GF-D8 (cell line): ENCODE measurements at places on chromosomes 11 and 22.
A peak's percentile ranks its signal among the peaks of the same experiment; 100 is the strongest.

DNA sequence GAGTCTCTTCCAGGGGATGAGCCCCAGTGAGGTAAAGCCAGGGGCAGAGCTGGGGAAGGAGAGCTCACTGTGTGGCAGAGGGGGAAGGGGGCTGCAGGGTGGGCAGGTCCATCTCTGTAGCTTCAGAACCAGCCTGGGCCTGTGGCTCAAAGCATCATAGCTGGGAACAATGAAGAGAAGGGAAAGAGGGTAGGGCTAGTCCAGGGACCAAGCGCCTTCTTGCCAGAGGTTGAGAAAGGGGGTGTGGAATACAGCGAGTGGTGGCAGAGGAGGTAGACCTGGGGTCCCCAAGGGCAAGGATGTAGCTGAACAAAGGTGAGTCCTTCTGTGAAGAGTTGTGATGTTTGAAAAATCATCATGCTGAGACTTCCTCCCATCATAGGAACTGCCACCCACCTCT lies 1.2 kb upstream of the PLA2G3 start:
- DNase-seq, result no peak

- no peak for DNase-seq
Measured at GRCh38 chr11:34175284-34176019, 70.0 kb downstream of the NAT10 start.

GRCh38 chr11:130715085-130715876 lies 201.0 kb downstream of the SNX19 start:
- no peak for DNase-seq

- no peak for DNase-seq
Measured at GRCh38 chr11:50379484-50379883, 346.8 kb downstream of the OR4C45 start.

GRCh38 chr22:28348613-28349609 lies 330.7 kb downstream of the TTC28 start:
- no peak for DNase-seq

DNA sequence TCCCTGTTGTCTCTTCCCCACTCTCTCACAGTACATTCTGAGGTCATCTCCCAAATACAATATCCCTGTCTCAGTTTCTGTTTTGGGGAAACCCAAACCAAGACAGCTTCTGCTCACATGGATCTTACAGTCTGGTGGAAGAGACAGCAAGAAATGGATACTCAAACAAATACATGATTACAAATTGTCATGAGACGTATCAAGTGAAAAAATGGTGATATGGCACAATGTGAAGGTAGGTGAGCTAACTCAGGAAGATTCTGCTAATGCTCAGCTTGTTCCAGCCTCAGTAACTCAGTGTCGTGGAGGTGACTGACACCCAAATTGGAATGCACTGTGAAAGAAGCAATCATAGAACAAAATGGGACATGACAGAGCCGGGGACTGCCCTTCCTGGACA lies 68.3 kb downstream of the CHST1 start:
- DNase-seq, result no peak

- DNase-seq, result peak; percentile 11
Measured at GRCh38 chr11:61331651-61332050, 1.3 kb downstream of the DDB1 start.

DNA sequence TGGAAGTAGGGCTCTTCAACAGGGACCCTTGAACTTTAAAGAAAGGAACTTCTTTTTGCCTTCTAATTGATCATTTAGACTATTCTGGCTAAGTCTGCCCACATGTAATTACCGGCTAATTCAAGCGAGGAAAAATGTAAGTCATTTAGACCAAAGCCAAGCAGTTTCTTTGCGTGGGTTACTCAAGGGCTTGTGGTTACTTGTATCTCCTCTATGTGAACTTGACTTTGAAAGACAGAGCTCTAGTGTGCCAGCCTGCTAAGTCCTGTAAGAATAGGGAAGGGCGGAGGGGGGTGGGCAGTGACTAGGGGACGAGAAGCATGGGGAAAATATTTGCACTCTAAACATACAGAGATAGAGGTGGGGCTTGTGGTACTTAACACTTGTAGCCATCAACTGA lies 145.2 kb upstream of the TEAD1 start:
- DNase-seq, result no peak

DNA sequence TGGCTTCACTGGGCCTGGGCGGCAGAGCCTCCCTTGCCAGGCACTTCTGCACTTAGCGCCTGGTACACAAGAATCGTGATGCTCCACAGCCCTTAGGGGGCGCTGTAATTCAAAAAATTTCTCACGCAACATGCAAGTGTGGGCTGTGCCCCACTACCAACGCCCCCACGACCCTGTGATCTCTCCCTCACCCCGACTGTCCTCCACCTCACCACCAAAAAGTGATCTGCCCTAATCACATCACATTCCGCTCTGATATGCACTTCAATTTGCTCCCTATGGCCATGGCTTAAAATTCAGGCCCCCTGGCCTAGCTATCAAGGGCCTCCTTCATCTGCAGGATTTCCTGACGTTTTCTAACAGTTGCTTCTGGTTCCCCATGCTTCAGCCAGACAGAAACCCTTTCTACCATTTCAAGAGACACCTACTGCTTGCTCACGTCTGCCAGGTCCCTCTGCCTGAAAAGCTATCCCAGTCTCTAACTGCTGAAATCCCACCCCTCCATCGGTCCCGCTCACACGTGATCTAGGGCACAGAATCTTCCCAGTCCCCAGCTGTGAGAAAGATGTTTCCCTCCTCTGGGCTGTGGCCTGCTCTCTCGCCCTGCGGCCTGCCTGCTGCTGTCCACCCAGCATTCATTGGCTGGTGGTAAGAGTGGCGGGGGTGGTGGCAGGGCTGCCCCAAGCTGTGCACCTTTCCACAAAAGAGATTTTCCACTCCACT lies 27.9 kb upstream of the LRRC32 start:
- DNase-seq, result no peak

GRCh38 chr22:20438678-20439492 lies 1.3 kb upstream of the SCARF2 start:
- DNase-seq, result no peak

GRCh38 chr22:42490243-42490832 lies 29.3 kb downstream of the RRP7A start:
- no peak for DNase-seq

GRCh38 chr11:133047036-133047770 lies 485.1 kb downstream of the OPCML start:
- DNase-seq, result no peak

DNA sequence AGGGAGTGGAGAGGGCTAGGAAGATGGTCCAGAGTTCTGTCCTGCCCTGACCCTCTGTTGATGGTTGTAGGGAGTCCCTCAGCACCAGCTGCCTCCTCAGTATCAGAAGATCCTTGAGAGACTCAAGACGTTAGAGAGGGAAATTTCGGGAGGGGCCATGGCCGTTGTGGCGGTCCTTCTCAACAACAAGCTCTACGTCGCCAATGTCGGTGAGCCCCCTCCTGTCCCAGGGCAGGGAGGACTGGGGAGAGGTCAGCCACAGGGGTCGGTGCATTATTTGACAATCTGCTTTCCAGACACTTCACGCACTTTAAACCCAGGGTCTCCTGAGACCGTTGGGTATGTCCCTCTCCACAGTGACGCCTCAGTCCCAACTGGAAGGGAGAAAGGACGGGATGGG lies 18.1 kb downstream of the TAB1 start:
- no peak for DNase-seq

- DNase-seq, result no peak
Measured at GRCh38 chr11:121881806-121882205, 234.2 kb downstream of the BLID start.

DNA sequence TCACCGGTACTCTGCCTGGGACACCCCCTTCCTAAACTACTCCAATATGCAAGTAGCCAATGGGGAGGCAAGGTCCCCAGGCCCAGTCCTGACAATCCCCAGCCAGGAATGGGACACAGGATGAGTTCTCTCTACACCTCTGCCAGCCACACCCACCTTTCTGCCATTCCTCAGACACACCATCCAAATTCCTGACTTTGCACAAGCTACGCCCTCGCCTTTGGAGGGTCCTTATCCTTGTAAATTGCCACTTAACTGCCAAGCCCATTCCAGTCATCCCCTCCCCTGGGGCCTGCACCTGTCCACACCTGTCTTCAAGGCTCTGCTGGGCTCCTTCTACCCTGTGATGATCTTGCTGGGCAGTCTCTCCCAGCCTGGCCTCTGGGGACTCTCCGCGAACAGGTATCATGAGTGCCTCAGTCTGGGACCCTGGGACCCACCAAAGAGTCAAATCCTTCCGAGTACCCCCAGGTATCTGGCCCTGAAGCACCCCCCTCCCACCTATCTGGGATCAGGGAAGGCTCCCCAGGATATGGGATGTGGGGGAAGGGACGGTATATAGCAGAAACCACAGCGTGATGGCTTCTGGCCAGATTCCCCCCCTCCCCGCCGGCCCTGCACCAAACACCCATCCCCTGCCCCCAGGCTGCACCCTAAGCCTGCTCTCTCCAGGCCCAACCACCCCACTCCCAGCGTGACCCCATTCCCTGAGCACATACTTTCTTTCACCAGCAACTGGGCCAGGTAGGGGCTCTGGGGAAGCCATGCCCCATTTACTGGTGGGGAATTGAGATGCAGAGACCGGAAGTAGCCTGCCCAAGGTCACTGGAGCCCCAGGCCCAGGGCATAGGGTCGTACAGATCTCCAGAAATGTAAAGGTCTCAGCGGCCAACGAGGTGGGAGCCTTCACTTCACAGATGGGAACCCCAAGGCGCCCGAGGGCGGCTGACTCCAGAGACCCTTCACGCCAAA lies 806 bp downstream of the ARAP1 start:
- no peak for DNase-seq

DNA sequence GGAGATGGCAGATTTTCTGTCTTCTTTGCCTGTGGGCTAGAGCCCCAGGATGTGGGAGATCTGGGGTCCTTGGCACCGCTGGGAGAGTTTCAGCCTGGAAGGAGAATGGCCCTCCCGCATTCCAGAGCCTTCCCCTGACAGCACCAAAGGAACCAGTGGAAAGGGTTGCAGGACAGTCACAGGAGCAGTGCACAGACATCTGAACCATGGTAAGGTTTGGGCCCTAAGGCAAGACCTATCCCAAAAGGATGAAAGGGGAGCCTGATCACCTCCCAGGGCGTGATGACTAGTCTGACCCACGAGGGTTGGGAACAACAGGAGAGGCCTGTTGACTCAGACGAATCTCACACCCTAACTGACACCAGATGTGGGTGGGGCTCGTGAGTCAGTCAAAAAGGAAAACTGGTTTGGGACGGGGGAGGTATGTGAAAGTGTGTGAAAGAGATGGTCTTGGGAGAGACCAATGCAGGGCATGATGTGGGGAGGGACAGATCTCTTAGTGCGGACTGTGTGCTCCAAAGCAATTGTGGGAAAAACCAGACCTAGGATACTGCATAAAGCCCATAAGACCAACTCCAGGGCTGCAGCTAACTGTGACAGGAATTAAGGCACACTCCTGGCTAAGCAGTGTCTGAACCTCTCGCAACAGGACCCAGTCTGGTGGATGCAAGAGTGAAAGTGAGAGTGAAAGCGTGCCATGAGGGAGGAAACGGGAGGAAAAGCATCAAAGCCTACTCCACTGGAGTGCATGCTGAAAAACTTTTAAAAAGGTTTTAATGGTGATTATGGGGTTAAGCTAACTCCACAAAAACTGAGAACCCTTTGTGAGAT lies 39.1 kb upstream of the GLYAT start:
- no peak for DNase-seq

DNA sequence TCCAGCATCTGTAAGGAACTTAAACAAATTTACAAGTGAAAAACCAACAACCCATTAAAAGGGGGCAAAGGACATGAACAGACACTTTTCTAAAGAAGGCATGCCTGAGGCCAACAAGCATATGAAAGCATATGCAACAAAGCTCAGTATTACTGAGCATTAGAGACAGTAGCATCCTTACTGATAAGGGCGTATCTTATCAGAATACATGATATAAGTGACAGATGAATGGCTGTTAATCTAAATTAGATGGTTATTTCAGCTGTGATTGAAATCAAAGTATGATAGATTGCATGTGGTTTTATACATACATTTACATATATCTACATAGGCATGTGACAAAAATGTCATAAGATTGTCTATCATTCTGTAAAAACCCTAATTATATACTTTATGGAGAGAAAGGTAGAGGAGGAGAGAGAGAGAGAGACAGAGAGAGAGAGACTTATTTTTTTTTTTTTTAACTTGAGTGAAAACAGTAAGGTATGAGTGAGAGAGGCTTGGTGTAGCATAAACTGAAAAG lies 1240.7 kb downstream of the FAM181B start:
- DNase-seq, result no peak

- no peak for DNase-seq
Measured at GRCh38 chr22:46728470-46728869, 9.6 kb downstream of the CERK start.

DNA sequence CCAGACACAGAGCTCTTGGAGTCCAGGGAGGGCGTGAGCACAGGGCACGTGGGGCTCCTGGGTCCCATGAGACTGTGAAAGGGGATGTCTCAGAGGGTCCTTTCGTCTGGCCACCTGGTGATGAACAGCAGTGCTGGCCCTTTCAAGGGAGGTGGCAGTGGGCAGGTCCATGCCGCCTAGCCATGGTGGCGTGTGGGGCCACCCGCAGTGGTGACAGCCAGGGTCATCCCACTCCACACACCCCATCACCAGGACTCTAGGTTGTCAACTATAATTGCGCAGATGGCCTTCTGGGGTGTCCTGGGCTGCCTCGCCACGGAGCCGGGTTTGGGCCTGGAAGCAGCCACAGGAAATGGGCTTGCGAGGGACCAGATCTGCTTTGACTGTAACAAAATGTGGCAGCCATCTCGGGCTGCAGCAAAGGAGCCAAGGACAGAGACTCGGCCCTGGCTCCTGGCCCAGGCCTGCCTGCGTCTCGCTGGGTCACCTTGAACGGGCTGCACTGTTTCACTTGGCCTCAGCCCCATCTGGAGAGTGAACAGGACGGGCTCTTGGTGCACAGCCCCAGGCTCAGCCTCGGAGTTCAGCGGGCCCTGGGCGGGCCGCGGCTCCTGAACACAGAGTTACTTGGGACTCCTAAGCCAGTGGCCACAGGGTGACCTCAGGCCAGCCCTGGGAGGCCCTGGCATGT lies 1350.5 kb downstream of the BRD1 start:
- DNase-seq, result no peak

- DNase-seq, result peak; percentile 13
Measured at GRCh38 chr11:797296-798092, 587 bp downstream of the SLC25A22 start.

DNA sequence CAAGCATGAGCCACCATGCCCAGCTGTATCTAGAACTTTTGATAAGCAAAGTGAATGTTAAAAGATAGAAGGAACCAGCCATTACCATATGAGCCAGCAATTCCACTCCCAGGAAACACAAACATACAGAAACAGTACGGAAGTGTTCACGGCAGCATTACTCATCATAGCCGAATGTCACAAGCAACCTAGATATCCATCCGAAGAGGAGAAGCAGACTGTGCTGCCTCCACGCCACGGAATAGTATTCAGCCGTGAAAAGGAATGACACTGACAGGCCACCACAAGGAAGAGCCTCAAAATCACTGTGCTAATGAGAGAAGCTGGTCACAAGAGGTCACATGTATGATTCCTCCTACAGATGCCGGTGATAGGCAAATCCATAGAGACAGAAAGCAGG lies 17.6 kb upstream of the MGAT3 start:
- no peak for DNase-seq

DNA sequence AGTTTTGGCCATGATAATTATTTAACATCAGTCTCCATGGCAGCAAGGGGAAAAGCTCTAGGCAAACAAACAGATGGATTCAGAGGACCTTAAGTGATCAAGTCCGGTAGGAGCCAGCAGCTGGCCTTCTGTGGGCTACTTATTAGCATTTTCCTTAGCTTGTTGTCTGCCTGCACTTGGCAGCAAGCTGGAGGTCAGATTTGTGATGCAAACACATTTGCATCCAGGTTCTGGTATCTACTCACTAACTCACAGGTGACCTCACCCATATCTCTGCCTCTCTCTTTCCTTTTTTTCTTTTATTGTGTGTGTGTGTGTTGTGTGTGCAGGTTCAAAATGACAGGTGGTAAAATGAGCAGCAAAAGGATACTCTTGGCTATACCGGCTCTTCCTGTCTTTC lies 32.3 kb downstream of the ARHGAP42 start:
- no peak for DNase-seq
